ENCODE measurements at places on chromosomes 5 and 9.

DNA sequence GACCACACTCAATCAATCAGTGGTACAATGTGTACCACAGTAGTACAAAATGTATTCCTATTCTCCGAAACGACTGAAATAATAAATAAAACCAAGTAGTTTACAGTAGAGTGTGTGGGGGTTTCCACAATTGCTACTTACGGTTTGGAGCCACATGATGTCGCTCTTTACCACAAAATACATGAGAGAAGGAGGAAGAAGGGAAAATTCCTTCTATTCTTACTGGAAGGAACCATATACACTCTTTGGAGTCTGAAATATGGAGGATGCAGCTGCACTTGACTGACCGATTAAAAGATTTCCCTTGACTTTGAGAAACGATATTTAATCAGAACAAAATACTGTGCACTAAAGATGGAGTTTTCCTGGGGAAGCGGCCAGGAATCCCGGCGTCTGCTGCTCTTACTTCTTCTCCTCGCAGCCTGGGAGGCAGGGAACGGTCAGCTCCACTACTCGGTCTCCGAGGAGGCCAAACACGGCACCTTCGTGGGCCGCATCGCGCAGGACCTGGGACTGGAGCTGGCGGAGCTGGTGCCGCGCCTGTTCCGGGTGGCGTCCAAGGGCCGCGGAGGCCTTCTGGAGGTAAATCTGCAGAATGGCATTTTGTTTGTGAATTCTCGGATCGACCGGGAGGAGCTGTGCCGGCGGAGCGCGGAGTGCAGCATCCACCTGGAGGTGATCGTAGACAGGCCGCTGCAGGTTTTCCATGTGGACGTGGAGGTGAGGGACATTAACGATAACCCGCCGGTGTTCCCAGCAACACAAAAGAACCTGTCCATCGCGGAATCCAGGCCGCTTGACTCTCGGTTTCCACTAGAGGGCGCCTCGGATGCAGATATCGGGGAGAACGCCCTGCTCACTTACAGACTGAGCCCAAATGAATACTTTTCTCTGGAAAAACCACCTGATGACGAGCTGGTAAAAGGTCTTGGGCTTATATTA is at the start of gene PCDHA4:
TSS of gene PCDHA4 (plus strand) at position 235 of the 942 bp plus-strand sequence.
- no peak for DNase-seq

GRCh38 chr5:50724262-50724661 is 57.8 kb downstream of the PARP8 start:
- DNase-seq, result no peak

GRCh38 chr9:24986331-24986730 is 440.6 kb upstream of the IZUMO3 start:
- DNase-seq, result no peak

DNA sequence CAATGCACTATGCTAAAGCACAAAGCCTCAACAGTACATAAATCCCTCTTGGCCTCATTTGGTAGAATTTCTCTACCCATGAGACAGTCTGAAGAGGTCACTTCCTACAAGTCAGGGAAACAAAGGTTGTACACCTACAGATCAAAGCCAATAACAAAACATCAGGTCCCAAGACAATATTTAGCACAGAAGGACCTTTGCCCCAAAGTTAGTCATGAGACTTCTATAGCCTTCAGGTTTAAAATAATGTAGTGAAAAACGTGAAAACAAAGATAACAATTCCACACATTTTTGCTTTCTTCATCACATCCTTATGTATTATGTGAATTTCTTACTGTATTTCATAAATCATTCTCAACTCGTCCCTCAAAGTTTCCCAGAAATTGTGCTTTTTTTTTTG is 15.8 kb downstream of the AFF4 start:
- peak; percentile 54 for DNase-seq

DNA sequence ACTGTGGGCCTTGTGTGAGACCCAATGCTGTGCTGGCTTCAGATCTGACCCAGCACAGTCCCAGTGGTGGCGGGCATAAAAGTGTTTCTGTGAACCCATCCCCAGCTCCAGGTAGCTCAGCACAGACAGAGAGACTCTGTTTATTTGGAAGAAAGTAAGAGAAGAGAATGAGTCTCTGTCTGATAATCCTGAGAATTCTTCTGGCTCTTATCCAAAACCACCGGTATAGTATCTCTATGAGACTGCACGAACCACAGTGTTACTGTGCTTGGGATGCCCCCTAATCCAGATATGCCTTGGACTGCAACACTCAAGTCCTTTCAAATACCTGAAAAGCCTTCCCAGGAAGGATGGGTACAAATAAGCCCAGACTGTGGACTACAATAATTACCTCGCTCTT is 1660.8 kb upstream of the ACO1 start:
- no peak for DNase-seq

GRCh38 chr9:27485158-27485557 is 38.9 kb upstream of the IFNK start:
- DNase-seq, result no peak

DNA sequence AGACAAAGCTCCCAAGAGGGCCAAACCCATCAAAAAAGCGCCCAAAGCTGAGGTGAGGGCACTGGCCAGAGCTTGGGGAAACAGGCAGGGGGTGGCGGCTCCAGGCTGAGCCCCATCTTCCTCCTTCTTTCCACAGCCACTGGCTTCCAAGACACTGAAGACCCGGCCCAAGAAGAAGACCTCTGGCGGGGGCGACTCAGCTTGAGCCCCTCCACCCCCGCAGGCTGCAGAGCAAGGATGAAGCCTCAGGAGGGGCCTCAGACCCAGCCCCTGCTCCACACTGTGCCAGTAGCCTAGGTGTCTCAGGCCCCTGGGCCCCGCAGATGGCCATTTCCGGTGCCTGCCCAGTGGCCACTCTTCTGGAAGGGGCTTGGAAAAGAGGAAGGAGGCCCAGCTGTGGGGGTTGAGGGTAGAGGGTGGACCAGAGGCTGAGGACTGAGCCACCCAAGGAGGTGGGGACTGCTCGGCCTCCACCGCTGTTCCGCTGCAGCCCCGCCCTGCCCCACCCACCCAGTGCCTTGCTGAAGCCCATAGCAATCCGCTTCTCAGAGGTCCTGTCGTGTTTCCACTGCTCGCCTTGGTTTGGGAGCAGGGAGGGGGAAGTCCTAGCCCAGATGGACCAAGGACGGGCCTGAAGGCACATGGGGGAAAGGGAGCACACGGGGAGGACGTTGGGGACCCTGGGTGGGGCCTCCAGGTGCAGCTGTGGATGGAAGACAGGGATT is 6.9 kb downstream of the REEP2 start:
- DNase-seq, result no peak

DNA sequence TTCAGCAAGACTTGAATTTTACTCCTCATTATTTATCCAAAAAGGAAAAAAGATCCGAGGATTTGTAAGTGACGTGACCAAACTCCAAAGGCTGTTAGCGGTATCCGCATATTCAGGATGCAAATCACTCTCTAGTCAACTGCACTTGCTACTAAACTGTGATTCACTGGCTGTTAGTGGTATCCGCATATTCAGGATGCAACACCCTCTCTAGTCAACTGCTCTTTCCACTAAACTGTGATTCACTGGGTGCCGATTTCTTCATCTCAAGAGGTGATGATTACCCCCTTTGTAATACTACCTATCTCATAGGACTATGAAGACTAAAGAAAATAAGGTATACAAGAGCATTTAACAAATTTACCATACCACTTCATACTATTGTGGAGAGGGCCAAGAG is 5.7 kb downstream of the MAPKAP1 start:
- peak; percentile 25 for DNase-seq

DNA sequence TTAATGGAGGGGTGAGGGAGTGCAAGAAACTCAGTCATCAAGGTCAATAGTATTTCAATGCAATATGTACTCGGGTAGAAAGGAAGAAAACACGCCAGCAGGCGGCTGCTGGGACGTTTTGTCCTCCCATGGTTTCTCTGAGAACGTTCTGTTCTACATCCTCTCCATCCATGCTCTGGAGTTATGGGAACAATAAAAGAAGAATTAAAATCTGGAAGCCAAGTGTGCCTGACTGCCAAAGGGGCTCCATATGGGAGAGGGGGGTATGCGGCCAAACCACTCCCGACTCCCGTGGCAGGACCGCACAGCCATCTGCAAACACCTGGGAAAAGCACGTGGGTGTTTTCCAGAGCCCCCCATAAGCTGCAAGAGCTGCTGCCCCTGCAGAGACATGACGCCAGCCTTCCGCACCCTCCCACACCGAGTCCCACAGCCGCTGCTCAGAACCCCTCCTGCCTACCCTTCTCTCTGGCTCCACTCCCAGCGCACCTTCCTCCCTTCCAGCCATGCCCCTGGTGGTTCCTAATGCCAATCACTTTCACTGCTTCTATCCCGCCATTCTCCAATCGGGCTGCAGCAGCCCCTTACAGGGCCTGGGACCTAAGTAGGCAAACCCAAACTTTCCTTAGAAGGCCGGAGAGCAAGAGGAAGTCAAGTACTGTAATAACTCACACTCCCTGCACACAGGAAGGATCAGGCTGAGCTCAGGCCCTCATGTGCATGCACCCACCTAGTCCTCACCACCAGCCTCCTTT is 241.6 kb downstream of the SYK start:
- DNase-seq, result peak; percentile 57

DNA sequence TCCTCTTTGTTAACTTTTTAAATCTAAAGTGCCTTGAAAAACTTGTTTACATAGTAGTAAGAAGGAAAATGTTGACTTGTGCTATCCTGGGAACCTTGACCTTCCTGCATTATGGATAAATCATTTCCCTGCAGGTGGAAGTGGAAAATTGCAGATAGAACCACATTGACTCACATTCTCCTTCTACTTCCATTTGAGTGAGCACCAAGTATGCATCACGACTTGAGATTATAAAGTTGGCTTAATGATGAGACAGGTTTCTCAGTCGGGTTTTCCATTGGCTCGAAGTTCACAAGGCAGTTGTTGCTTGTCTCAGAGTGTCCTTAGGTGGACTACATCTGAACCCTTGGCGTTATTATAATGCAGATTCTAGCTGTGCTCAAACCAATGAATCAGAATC is 39.9 kb downstream of the DOCK8 start:
- DNase-seq, result no peak

DNA sequence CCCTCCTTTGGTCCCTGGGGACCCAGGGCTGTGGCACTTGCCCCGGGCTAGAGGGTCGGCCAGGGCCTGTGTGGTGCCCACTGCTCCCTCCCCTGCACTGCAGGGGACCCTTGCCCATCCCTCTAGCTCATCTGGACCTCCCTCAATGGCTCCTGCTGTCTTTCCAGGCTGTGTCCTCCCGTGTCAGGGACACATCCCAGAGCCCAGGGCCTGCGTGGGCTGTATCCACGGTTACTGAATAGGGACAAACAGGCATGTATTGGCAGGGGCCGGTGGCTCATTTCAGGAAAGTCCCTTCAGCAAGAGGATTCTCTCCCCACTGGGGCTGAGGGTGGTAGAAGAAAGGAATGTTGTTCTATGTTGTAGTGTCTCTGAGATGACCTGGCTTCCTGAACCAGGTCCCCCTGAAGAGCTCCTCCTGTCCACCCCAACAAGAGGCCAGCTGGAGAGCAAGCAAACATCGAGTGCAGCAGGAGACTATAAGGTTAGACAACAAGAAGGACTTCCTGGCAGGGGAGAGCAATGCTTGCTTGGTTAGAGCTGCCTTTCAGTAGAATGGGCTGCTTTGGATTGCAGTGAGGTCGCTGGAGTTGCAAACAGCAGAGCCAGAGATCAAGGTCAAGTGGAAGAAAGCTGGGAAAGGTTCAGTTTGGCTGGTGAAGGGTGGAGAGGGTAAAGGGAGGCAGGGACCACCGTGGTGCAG is 1.0 kb upstream of the CRB2 start:
- DNase-seq, result no peak

GRCh38 chr5:33167541-33167940 is 273.2 kb upstream of the TARS1 start:
- DNase-seq, result no peak

DNA sequence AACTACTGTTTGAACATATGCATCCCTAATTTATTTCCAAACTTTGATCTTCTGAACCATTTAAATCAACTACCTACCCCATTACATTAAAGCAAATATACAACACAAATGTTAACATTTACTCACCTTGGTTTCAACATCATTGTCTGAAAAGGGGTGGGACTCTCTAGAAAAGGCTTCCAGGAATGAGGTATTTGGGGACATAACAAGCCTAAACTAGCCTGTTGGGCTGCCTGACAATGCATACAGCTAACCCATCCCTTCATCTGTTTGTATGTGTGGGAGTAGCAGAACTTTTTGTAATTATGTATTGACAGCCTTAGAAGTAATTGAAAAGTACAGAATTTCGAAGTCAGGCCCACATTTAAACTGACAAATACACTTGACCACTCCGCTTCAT is 2225.9 kb upstream of the C9orf72 start:
- no peak for DNase-seq

- DNase-seq, result no peak
Observed at GRCh38 chr5:72021651-72022357, 85.5 kb upstream of the MAP1B start.

GRCh38 chr5:125365747-125366146 is 619.3 kb upstream of the ZNF608 start:
- no peak for DNase-seq

GRCh38 chr9:14193328-14193990 is 120.5 kb downstream of the NFIB start:
- no peak for DNase-seq

DNA sequence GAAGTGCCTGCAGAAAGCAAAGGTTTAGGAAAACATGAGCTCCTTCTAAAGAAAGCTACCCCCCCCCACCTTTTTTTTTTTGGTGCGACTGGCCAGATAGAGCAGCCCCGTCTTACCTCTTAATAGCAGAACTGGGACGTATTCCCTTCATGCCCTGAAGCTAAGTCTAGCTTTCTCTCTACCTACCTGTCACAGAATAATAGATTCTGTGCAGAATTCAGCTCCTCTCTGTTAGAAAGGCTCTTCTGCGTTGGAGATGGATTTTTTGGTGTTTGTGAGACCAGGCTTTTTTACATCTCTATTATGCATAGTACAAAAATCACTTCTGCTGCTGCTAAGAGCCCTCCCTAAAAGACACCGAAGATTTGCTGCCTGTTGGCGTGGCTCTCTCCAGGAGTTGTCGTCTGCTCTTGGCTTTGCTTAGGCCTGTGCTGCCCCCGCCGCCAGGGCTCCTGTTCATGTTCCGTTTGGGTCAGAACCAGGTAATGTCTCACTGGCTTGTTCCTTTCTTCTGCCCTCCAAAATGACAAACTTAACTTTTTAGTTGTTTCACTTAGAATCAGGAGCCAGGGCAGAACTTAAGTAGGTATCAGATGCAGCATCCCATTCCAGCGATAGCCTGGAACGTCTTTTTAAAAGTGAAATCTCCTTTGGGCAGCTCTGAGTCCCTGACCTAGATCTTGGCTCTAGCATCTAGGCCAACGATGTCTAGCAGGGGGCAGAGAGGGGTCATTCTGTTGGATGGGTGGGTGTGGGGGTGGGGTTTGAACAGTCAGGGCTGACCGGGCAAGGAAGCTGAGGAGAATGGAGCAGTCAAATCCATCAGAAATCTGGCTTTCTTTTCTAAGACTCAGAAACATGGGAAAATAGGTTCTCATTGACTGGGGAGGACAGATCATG is 2.5 kb downstream of the TRIO start:
- DNase-seq, result no peak

GRCh38 chr9:84450029-84450428 is 109.5 kb upstream of the SLC28A3 start:
- peak; percentile 1 for DNase-seq

- no peak for DNase-seq
Observed at GRCh38 chr5:179373961-179374505, 28.8 kb upstream of the ADAMTS2 start.
